ENCODE measurements at places on chromosomes 7 and 10.

DNA sequence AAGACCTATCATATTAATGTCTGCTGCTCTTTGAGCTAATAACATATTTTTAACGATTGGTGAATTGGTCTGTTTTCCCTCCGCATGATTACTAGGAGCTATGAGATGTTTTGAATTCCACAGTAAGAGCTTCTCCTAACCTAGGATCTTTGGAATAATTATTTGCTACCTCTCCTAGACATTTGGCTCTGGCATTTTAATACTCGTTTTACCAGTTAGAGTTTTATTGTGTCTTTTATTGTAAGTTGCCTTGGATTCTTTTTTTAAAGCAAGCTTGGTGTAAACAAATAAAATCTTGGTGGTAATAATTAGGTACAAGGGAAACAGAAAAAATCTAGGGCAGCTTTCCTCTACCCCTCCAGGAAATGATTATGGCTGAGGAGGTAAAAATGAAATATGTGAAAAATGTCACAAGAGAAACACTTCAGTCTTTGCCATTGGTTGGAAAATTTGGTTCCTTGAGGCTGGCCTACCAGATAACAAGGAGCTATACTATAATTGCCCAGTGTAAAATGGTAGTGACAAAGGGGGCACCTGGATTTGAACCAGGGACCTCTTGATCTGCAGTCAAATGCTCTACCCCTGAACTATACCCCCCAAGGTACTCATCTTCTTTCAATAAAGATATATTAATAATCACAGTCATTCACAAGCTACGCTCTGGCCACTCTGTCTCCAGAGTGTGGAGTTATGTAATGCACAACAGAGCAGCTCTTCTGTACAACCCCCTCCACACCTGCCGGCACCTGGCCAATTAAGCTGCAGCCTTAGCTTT lies 85.4 kb downstream of the ZNF777 start:
- DNase-seq = no peak

DNA sequence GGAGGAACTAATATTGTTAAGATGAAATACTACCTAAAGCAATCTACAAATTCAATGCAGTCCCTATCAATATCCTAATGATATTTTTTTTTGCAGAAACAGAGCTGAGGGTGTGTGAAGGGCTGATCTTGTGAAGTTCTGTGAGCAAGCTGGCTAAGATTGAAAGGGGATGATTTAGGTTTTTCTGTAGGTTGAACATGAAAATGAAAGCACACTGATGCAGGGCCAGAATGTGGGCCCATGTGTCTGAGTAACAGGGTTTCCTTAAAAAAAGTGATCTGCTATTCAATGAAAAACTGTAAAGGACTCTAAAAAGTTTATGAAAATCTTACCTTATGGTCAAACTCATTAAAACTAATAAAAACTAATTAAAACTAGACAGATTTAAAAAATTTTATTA lies 47.4 kb downstream of the GRB10 start:
- DNase-seq = no peak

- DNase-seq = no peak
Observed at GRCh38 chr7:23184709-23185359, 3.0 kb downstream of the NUP42 start.

DNA sequence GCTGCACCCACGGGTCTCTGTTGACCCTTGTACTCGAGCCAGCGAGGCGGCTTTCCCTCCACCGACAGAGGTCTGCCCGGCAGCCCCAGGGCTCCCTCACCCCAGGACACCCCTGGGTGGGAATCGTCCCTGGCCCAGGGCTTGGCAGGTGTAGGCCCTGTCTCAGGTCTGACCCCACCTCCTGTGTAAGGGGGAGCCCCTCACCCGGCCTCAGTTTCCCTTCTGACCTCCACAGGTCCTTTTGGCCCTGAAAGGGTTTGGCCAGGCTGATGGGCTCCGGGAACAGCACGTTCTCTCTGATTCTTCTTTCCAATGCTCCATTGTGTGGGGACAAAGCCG lies 25.0 kb upstream of the ELFN1 start:
- no peak for DNase-seq

DNA sequence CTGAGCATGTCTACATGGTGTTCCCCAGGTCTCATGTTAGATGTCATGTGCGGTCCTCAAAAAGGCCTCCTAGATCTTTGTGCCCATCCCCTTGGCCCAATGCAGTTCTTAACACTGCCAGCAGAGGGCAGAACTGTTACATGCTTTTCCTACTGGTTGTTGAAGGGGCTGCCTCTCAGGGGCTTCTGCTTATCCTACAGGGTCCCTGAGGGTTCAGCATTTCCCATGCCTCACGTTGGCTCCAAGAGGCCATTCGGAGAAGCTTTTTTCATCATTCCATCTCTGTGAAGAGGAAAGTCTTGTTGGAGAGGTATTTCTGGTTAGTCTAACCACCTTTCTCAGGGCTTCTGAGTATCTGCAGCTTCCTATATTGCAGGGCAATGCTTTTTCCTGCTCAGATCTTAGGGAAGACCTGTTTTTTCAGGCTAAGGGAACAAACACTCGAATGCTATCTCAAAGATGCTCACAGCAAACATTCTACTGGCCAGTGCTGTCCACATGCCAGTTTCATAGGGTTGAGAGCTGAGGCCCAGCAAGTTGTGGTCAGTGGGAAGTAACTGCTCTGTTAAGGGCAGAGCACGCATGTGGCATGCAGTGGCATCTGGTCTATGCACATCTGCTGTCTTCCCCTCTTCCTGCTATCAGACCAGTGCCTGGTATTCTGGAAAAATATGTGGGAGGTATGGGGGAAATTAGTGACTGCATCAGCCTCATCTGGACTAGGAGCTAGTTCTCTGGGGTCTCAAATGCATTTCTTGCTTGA lies 31.5 kb downstream of the MBL2 start:
- peak; percentile 64 for DNase-seq

GRCh38 chr7:141359740-141360415 lies 191.3 kb upstream of the AGK start:
- DNase-seq = no peak

GRCh38 chr10:80540618-80540980 lies 2.9 kb downstream of the SH2D4B start:
- no peak for DNase-seq

DNA sequence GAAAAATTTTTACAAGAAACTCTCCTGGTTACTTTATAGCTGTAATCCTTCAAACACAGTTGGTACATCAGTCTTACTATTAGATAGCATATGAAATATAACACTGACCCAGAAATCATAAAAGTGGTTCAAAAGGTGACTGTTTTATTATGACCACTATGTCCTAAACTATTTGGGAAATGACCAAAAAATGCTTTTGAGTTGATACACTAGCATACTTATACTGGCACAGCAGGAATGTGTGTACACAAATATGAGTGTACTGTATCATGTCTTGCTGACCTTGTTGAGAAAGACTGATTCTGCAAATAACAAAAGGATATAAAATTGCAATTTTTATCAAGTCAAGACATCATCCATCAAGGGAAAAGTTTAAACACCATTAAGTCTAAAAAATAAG lies 24.3 kb downstream of the CSTF2T start:
- no peak for DNase-seq

DNA sequence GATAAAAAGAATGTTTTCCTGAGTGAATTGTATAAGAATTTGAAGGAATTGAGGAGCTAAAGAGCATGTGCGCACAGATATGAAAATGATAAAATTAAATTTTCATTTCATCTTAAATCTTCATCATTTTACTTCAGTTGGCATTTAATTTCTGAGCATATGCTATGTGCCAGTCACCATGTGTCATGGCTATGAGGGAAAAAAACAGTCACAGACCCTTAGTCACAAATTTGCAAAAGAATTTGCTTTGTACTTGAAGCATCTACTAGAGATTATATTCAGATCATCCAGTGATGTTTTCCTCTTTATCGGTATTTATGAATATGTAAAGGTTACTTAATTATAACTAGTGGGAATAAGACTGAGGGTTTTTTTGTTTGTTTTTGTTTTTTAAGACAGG lies 29.8 kb downstream of the VCL start:
- no peak for DNase-seq

GRCh38 chr10:99937630-99938029 lies 72.1 kb downstream of the DNMBP start:
- DNase-seq = no peak

GRCh38 chr10:59792812-59793211 lies 39.6 kb upstream of the MRLN start:
- no peak for DNase-seq

DNA sequence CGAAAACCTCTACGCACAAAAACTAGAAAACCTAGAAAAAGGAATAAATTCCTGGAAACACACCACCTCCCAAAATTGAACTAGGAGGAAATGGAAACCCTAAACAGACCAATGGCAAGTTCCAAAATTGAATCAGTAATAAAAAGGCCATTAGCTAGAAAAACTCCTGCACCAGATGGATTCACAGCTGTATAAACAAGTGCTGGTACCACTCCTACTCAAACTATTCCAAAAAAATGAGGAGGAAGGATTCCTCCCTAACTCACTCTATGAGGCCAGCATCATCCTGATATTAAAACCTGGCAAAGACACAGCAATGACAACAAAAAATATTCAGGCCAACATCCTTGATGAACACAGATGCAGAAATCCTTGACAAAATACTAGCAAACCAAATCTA lies 228.2 kb downstream of the CHRM2 start:
- no peak for DNase-seq

DNA sequence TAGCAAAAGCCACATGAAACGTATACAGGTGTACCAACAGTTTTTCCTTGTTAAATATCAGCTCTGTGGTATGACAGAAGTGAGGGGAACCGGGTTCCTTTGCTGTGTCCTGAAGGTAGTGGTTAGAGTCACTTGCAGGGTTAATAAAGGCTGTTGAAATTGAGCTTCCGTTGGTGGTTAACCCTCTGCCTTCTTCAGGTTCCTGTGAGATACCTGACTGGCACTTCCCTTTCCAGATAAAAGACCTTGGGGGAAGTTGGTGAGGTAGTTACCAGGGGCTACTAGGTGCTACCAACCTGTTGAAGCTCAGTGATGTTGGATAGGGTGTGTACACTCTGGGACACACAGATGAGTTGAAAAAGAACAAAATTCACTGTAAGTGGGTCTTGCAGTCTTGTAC lies 384.1 kb downstream of the GATA3 start:
- no peak for DNase-seq

DNA sequence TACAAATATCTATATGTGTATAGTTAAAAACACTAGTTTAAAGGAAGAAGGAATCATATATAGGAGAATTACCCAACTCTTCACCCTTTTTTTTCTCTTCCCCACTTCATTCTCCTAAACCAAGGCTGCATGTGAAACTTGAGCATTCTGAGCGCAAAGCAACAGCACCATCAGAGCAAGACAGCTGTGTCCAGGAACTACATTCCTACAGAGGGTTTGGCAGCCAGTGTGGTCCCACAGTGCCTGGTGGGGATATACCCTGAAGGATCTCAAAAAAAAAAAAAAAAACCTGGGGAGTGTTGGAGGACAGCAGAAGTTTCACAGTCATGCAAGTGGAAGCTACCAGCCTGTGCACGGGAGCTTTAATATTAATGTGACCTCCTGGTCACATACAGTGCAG lies 310.4 kb downstream of the CTNNA3 start:
- DNase-seq = no peak

All from activated effector memory CD4-positive, alpha-beta T cell treated with anti-CD3 and anti-CD28 coated beads, Interleukin-2, amount 50 U/mL, for 16 hours (primary cell).